ENCODE measurements at places on chromosomes 13 and 19.
A peak's percentile ranks its signal among the peaks of the same experiment; 100 is the strongest.

DNA sequence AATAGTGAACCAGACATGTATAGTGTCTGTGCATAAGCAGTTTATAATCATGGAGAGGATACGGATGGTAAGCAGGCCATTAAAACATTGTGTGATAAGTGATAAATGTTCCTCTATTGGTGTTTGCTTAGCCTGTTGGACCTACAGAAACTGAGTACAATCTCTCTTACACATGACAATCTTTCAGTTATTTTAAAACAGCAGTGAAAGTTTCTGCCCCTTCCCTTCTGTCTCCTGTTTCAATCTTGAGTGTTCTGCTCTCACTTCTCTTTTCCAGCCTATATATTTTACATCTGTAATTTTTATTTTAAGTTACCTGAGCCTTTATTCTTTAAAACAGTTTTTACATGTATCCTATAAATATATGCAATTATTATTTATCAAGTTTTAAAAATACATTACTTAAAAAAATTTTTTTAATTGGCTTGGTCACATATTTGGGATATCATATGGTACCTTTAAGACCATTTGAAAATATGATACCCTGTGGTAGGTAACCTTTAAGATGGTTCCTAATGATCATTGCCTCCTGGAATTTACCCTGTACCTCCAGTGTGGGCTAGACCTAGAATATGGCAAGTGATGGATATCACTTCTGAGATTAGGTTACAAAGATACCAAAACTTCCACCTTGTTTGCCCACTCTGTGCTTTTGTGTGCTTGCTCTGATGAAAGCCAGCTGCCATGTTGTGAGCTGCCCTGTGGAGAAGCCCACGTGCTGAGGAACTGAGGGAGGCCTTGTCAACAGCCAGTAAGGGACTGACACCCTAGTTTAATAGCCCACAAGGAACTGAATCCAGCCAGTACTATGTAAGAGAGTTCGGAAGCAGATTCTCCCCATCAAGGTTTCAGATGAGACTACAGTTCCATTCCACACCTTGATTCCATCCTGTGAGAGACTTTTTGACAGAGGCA is 99.3 kb downstream of the DHRS12 start:
- no peak for DNase-seq

DNA sequence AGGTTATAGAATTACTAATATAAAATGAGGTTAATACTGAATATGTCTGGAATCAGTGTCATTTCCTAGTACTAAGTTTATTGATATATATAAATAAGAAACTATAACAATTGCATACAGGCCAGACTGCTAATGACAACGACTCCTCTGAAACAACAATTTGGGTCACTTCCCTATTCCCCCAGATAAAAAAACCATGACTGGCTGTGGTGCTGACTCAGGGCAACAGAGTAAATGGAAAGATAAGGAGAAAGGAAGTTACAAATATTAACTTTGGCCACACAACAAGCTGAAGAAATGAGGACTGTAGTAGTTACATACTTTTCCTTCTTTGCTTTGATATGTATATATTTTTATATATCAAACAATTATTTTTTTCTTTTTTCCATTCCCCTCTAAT is 263.7 kb upstream of the PCDH9 start:
- DNase-seq = no peak

GRCh38 chr19:46579361-46579879 is 21.7 kb upstream of the CALM3 start:
- DNase-seq = no peak

GRCh38 chr13:102793611-102794355 is 5.0 kb downstream of the POGLUT2 start:
- DNase-seq = no peak

DNA sequence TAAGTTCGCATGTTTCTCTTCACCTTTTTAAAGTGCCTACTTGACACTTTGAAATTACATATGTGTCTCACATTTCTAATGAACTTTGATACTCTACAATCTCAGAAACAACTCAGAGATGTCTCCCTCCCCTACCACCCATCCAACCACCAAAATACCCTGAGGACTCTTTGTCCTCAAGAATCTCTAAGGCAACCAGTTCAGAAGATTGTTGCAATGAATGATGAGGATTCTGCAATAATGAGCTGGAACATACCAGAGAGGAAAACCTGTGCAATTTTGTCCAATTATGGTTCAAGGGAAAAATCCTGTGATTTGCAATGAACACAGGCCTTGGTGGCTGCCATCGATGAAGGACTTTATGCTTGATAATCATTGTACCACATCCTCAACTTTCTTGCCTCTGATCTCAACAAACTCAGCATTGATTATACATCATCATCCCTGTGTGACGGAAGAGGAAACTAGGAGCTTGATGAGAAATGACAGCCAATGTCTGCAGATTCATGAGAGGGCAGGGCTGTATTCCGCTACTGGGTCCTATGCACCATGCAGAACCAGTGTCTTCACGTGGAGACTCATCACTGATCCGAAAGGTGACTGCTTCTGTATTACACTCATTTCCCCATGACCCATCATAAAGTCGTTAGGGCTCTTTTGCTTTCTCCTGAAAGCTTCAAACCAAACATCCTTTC is 1.1 kb downstream of the FPR1 start:
- no peak for DNase-seq

GRCh38 chr13:36175621-36176020 is 38.7 kb downstream of the SOHLH2 start:
- DNase-seq = no peak

GRCh38 chr13:102132777-102133295 is 269.0 kb downstream of the FGF14 start:
- no peak for DNase-seq

- DNase-seq = no peak
Measured at GRCh38 chr13:54953786-54954185, 1925.2 kb downstream of the OLFM4 start.

DNA sequence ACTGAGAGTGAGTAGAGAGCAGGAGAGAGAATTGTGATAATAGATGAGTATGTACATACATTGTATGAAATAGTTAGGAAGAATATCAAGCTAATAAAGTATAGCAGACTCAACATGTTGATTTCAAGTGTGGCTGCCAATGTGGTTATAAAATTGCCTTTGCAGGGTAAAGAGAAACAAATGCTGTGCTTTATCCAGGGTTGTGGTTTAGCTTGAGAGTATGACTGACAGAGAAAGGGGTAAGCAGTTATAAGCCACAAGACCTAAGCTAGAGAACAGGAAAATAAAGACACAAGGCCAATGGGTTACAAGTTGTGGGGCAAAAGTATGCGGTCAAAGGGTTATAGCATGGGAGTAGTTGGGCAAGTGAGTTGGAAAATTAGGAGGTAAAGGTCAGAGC is 1217.5 kb downstream of the DIAPH3 start:
- no peak for DNase-seq

DNA sequence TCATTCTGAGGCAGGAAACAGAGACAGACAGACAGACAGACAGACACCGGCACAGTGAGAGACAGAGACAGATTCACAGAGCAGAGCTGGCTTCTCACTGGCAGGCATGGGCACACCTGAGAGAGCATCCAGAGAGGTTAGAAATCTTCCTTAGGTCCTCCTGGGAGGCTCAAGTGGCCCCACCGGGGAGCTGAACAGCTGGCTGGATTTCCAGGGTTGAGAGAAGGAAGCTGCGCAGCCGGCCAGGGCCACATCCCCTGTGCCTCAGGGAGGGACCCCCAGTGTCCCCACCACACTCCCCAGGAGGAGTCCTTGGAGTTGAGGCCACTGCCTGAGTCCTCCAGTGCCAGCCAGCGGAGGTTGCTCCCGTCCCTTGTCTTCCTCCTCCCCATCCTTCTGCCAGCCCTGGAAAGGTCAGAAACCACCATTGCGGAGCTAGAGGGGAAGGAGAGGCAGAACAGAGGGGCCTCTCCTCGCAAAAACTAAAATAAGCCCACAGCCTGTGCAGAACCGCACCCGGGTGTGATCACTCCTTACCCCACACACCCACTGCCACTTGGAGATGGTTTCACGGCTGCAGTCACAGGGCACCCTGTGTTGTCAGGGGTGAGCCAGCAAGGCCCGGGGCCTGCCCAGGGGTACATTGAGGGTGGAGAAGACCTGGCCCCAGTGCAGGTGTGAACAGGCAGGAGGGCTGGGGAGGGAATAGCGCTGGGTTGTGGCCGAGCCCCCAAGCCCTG is 4.2 kb downstream of the FFAR3 start:
- no peak for DNase-seq

GRCh38 chr13:113063091-113063491 is 42.5 kb upstream of the F7 start:
- DNase-seq = no peak

- no peak for DNase-seq
Measured at GRCh38 chr19:2372076-2372612, 12.1 kb downstream of the TMPRSS9 start.

- no peak for DNase-seq
Measured at GRCh38 chr19:47280183-47280797, 5.6 kb downstream of the INAFM1 start.

DNA sequence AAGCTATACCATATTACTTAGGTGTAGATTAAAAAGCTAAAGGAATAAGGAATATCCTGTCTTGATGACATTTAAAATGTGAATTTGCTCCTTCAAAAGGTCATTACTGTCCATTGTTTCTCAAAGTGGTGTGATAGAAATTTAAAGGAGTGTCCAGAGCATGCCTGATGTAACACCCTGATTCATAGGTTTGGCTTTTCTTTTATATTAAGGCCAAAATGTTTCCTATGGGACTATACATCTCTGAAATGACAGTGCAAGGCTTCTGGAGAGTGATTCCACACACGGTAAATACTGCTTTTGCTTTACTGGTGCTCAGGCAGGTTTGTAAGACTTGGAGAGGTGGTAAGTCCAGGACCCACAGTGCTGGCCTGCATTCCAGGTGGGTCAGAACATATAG is 289.9 kb downstream of the RFC3 start:
- DNase-seq = no peak

DNA sequence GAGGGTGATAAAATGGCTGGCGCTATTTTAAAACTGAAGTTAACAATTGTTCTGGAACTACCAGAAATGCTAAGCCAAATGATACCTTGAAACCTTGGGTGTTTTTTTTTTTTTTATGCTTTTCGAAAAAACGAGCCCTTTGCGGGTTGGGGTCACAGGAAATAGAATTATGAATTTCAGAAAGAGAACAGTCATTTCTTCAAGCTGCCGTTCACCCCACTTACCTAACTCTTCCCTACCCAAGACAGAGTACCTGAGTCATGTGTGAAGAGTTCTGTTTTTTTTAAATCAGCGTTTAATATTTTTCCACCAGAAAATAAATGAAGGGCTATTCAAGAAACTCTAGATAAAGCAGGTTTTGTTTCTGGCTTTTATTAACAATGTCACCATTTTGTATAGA is 35.3 kb downstream of the KLF2 start:
- DNase-seq = no peak

GRCh38 chr19:33390101-33390907 is 16.8 kb downstream of the CEBPG start:
- DNase-seq = no peak

- no peak for DNase-seq
Measured at GRCh38 chr13:23899555-23899954, 2.3 kb upstream of the C1QTNF9B start.

GRCh38 chr19:35040826-35041547 is 534 bp upstream of the HPN start:
- DNase-seq = no peak

DNA sequence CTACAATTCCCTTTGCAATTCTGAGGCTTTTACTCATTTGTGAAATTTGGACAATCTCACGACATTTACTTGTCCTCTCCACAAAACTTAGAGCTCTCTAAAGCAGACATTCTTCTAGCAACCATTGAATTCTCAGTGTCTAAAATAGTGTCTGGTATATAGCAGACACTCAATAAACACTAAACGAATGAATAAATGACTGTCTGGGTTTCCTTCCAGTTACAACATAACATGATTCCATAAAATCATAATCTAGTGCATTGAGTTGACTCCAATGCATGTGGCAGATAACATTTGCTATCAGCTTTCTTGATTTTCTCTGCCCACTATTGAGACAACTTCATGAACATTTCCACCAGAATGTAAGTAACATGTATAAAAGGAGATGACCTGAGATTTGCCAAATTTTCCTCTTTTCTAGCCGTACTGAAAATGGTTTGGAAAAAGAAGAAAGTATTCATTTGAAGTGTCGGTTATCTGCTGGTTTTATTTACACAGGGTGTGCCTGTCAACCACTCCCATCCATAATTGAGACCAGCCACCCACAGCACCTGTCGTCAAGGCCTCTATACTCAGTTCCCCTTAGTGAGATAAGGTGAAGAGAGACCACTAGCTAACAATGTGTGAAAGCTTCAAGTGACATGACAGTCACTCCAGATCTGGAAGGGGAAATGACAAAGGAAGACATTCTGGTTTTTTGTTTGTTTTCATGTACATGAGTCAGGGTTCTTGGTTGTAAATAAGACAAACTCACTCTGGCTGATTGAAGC is 4.8 kb upstream of the SERP2 start:
- DNase-seq = no peak

GRCh38 chr13:45717349-45717748 is 15.2 kb downstream of the CBY2 start:
- DNase-seq = no peak

GRCh38 chr13:98504029-98504351 is 72.9 kb downstream of the STK24 start:
- DNase-seq = no peak

GRCh38 chr19:45962021-45962420 is 11.6 kb downstream of the NOVA2 start:
- DNase-seq = no peak

GRCh38 chr13:79530270-79530669 is 49.3 kb downstream of the NDFIP2 start:
- DNase-seq = no peak

- peak; percentile 27 for DNase-seq
Measured at GRCh38 chr19:39671739-39672363, 16.1 kb downstream of the LGALS16 start.

GRCh38 chr19:7004313-7004931 is 16.8 kb downstream of the MBD3L2B start:
- peak; percentile 8 for DNase-seq

- no peak for DNase-seq
Measured at GRCh38 chr13:41691274-41691673, 233.9 kb downstream of the RGCC start.

- no peak for DNase-seq
Measured at GRCh38 chr19:41783612-41784011, 12.8 kb upstream of the CEACAM3 start.

- no peak for DNase-seq
Measured at GRCh38 chr13:87080100-87080779, 590.9 kb upstream of the SLITRK5 start.

- no peak for DNase-seq
Measured at GRCh38 chr13:33008946-33009722, 7.1 kb upstream of the KL start.

All from NT2/D1 (cell line).